ENCODE measurements at places on chromosomes 2 and 18.

DNA sequence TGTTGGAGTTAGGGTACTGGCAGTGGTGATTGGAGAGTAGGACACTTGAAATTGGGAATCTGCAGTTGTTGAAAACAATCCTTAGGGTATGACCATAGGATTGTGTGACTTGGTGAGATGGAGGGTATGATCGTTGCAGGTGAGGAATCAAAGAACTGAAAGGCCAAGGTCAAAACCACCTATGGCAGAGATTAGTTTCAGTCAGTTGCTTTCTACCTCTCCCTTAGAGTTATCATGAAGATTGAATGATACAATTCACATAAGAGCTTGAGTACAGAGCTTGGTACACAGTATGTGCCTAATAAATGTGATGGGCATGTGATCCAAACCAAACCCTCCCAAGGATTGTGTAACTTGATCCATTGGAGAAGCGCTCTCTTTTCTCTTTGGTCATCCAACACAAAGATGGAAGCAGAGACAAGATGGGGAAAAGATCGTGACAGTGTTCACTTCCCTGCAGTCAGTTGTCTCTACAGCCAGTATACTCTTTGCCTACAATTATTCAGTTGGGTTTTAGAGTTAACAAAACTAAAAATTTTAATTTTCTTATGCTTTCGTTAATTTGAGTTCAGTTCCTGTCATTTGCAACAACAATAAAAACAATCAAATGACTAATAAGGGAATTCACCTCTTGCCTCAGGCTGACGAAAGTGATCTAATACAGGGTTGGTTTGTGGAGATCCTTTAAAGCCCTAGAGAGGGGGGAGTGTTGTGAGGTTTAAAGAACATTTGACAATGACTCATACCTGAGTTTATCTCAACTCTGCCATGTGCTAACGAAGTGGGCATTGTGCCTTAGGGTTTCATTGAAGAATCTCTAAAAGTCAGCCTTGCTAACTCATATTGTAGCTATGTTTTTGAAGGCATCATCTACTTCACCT, 14.8 kb upstream of the SMAD2 start:
- DNase-seq, result no peak

GRCh38 chr2:64876137-64876647, 113.0 kb upstream of the SLC1A4 start:
- no peak for DNase-seq

- DNase-seq, result no peak
Observed at GRCh38 chr2:208311954-208312353, 45.9 kb downstream of the PIKFYVE start.

DNA sequence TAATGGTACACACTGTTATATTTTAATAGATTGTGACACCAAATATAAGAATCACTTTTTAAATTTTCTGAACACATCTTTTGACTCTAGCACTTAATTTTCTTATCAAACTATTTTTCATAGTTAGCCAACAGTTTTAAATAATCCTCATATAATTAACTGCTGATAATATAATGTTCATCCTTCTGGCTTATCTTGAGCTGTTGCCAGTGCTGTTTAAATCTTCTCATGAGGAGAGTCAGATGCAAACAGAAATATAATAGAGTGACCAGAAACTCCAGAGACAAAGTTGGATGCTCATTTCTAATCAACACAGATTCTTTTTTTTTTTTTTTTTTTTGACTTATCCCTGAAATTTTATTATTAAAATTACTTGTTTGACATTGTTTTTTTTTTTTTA, 282.6 kb downstream of the SPAG16 start:
- no peak for DNase-seq

GRCh38 chr2:237270520-237270919, 143.4 kb downstream of the COL6A3 start:
- DNase-seq, result no peak

GRCh38 chr2:96913398-96914202, 43.7 kb upstream of the SEMA4C start:
- DNase-seq, result peak; percentile 21

DNA sequence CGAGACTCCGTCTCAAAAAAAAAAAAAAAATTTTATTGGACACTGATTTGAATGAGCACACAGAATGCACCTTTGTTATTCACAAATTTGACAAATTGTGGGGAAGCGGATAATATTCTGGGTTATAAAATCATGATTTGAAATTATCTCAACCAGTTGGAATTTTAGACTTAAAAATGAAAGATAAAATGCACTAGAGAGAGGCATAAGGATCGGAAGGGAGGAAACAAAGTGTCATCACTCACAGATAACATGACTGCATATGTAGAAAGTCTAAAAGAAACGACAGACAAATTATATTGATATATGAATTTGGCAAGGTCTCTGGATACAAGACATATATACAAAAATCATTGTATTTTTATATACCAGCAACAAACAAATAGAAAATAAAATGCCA, 70.6 kb downstream of the CD28 start:
- no peak for DNase-seq

- peak; percentile 46 for DNase-seq
Observed at GRCh38 chr18:59070181-59070912, 69.3 kb upstream of the SEC11C start.

Measured in stimulated activated CD8-positive, alpha-beta memory T cell treated with anti-CD3 and anti-CD28 coated beads, Interleukin-4, amount 100 ng/mL, for 1 hour (primary cell).